ENCODE measurements at places on chromosomes 11 and 22.

DNA sequence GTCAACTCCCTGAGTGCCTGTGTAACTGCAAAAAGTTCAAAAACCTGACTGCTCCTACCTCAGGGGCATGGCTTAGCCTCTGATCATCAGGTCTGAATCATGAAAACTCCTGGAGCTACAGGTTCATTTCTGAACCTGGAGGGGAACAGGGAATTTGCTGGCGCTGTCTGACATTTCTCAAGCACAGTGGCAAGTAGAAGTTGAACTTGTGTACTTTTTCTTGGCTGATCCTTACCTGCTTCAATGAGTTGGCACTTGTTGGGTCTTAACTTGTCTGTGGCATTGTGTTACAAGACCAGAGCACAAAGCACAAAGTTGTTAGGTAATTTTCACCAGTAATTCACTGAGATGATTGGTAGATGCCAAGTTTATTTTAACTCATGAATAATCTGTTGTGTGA is 3.3 kb downstream of the TMEM109 start:
- DNase-seq = no peak

- no peak for DNase-seq
Observed at GRCh38 chr22:28016781-28017557, 97.9 kb upstream of the PITPNB start.

- no peak for DNase-seq
Observed at GRCh38 chr11:82823647-82824619, 76.3 kb downstream of the PRCP start.

DNA sequence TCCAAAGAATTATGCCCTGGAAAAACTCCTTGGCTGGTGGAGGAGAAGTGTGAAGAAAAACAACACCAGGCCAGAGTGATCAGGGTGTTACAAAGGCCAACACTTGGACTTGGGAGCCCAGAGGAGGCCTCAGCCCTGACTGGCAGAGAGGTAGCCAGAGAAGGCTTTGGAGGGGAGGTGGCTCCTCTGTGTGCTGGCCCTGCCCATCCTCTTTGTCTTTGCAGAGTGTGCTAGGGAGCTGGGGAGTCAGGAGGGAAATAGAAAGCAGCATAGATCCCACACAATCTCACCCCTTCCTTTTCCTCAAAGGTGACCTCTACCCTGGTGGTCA is 12.0 kb upstream of the P2RY6 start:
- DNase-seq = no peak

DNA sequence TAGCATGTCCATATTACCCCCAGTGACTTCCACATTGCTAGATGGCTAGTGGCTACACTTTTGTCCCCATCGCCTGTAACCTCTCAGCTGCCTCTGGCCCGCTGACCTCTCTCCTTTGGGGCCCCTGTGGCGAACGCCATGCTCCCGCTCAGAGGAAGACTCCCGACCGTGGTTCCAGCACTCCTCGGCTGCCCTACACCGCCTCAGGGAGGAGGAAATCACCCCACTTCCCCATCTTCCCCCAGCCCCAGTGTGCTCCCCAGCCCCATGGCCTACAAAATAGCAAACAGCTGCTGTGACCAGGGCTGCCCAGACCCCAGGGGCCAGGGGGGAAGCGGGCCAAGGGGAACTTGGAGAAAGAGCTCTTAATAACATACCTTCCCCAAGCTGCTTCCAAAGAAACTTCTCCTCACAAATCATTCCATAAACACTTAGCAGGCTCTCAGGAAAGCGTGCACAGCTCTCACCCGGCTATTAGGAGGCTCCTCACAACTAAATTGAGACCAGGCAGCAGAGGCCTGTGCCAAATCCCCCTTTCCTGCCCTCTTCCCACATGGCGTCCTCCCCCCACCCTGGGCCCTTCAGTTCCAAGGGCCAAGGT is 63.5 kb upstream of the WNT11 start:
- no peak for DNase-seq

- DNase-seq = no peak
Observed at GRCh38 chr11:91173701-91174100, 950.9 kb upstream of the CHORDC1 start.

GRCh38 chr11:73566977-73567755 is 30.7 kb downstream of the FAM168A start:
- DNase-seq = no peak

GRCh38 chr11:30567120-30567519 is 19.0 kb downstream of the MPPED2 start:
- DNase-seq = no peak

DNA sequence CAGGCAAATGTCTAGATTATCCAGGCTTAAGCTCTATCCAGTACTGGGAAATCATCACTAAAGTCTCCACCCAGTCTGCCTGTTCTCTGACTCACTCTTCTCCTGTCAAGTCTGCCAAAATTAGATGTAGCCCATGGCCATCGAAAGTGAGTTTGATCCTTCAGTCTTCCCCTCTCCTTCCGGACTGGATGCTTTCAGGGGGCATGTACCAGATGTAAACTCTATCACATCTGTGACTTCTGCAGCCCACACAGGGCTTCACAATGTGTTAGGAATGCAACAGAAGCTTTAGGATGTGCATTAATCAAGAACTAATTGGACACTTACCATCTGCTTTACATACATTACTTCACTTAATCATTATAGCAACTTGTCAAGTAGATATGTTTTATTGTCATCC is 12.3 kb downstream of the ME3 start:
- DNase-seq = no peak

Measured in activated CD4-positive, alpha-beta T cell treated with anti-CD3 and anti-CD28 coated beads for 4 hours (primary cell).